ENCODE measurements at places on chromosomes 5 and 9.

GRCh38 chr5:118450554-118451332 is 537.6 kb downstream of the DTWD2 start:
- no peak for DNase-seq

DNA sequence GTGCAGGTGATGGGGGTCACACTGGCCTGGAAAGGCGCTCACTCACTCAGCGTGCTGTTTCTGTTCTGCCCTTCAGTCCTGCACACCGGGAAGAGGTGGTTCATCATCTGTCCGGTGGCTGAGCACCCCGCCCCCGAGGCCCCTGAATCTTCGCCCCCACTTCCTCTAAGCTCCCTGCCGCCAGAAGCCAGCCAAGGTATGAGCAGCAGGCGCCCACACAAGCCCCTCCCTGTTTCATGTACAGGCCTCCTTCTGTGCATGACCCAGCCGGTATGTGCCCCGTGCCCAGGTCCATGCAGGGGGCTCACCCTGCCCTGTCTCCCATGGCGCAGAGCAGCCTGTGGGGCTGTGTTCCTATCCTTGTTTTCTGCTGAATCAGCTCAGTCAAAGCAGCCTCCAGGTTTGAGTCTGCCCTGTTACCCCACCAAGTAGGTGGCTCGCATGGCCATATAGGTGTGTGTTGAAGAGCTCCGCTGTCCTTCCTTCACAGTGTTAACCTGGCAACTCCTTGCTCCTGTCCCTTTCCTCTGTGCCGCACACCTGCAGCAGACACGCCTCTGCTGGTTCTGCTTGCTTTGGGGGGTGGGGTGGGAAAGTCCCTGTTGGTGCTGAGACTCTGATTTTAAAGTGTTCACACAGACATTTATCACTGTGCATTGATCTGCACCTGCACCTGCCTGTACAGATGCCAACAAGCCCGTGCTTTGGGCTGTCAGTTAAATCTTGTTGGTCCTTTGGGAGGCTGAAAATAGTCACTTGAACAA is 84.8 kb downstream of the WNK2 start:
- DNase-seq, result no peak

GRCh38 chr5:80109646-80110478 is 74.7 kb downstream of the THBS4 start:
- no peak for DNase-seq

GRCh38 chr9:93978551-93978950 is 23.4 kb upstream of the BARX1 start:
- DNase-seq, result no peak

GRCh38 chr5:60516688-60517087 is 183.3 kb downstream of the DEPDC1B start:
- no peak for DNase-seq

GRCh38 chr5:148986636-148987035 is 76.2 kb downstream of the SH3TC2 start:
- no peak for DNase-seq

- DNase-seq, result no peak
Observed at GRCh38 chr5:126482591-126482990, 59.4 kb downstream of the GRAMD2B start.

- no peak for DNase-seq
Observed at GRCh38 chr9:80649001-80649420, 1040.3 kb downstream of the TLE1 start.

DNA sequence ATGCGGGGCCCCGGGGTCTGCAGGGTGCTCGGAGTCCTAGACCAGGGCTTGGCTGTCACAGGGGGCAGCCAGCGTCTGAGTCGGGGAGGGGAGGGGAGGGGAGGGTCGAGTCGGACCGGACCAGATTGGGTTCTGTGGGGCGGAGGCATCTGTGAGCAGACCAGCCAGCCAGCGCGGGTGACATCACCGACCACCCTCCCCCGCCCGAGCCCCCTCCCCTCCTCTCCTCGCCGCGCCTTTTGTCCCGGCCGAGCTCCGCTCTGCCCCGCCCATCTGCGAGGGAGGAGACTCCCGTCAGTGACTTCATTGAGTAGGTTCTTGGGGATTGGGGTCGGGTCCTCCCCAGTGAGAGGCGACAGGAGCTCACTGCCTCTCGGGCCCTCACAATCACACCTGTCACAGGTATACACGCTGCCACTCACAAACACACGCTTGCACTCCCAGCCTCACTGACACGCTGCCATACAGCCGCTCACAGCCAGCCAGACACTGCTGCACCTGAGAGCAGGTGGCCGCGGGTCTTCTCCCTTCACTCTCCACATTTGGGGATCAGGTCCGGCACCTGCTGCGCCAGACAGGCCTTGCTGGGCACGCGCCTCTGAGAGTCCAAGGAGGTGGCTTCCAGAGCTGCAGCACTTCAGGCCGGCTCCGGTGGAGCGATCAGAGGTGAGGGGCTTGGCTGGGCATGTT is 546 bp downstream of the DNAJB5 start:
- no peak for DNase-seq

- DNase-seq, result no peak
Observed at GRCh38 chr5:117220730-117221129, 646.1 kb upstream of the SEMA6A start.

GRCh38 chr5:178361657-178362445 is 129.2 kb upstream of the PHYKPL start:
- DNase-seq, result no peak
